ENCODE measurements at places on chromosomes 13 and 19.

- no peak for DNase-seq
Measured at GRCh38 chr13:78998630-78999315, 339.8 kb upstream of the OBI1 start.

GRCh38 chr13:21852043-21852442 lies 181.2 kb downstream of the FGF9 start:
- no peak for DNase-seq

DNA sequence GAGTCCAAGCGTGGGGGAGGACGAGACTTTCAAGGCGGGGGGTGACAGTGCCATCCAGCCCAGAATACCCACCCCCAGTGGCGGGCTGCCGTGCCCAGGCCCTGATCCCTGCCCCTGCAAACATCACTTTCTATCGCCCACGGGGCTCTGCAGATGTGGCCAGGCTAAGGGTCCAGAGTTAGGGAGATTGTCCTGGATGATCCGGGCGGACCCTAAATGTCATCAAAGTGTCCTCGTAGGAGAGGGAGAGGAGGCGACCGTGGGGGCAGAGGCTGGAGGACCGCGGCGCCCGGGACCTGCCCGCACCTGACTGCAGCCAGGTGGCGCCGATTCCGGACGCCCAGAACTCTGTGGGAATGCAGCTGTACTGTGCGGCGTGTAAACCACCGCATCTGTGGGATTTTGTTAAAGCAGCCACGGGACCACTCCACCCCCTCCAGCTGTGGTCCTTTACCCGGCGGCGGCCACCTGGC lies 32.4 kb downstream of the GJA3 start:
- no peak for DNase-seq

DNA sequence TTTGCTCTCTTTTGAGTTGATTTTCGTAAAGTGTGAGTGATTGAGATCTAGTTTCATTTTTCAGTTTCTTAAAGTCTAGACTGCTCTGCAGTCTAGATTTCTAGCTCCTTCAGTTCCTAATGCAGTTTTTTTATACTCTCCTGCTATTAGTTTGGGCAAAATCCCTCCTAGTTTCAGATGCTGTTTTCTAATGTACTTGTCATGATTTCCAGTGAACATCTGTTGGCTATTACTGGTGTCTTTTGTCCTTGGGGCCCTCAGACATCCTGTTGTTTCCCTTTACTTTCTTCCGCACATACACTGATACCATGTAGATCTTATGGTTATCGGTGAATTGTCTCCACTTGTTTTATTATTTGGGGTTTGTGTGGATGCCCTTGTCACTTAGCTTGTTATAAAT lies 292.1 kb downstream of the TDRD3 start:
- no peak for DNase-seq

- no peak for DNase-seq
Measured at GRCh38 chr13:112574416-112574815, 13.5 kb downstream of the TUBGCP3 start.

DNA sequence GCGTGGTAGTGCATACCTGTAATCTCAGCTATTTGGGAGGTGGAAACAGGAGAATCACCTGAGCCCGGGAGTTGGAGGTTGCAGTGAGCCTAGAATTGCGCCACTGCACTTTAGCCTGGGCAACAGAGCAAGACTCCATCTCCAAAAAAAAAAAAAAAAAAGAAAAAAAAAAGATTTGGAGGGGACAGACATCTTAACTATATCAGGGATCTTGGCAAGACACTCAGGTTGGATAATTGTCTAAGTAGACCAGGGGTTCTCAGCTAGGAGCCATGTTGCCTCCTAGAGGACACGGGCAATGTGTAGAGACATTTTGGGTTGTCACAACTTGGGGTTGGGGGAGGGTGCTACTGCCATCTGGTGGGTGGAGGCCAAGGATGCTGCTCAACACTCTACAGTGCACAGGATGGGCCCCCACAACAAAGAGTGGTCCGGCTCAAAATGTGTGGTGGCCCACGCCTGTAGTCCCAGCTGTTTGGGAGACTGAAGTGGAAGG lies 1.9 kb upstream of the ZNF580 start:
- DNase-seq = no peak

GRCh38 chr13:33518452-33518851 lies 232.9 kb upstream of the STARD13 start:
- DNase-seq = no peak

GRCh38 chr13:40558656-40559055 lies 107.8 kb downstream of the FOXO1 start:
- no peak for DNase-seq

- DNase-seq = no peak
Measured at GRCh38 chr13:33480561-33480960, 195.0 kb upstream of the STARD13 start.

GRCh38 chr19:9566729-9567128 lies 17.6 kb downstream of the ZNF121 start:
- no peak for DNase-seq

DNA sequence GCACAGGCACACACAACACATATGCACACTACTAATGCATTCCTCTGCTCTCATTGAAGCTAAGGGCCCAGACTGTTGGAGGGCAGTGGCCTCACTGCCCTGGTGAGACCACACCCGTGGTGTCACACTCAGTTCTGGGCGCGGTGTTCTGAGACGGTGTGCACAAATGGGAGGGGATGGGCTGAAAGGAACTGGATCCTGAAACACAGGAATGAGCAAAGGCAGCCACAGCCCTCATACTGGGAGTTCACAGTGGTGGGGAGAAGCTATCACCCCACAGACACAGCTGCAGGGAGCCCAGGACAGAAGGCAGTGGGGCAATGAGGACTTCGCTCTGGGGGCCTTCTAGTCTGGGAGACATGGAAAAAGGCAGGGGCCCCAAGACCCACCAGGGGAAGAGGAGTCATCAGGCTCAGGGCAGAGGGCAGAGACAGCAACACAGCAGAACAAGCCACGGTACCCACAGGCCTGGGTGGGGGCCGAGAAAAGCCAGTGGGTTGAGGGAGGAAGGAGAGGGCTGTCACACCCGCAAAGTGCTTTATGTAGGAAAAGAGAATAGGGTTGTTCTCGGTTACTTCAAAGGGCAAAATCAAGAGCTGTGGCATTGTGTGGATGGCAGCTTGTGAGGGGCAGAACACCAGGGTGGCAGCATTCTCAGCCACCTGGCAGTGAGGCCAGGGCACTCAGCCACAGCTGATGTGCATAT lies 75.4 kb upstream of the GPR183 start:
- no peak for DNase-seq

DNA sequence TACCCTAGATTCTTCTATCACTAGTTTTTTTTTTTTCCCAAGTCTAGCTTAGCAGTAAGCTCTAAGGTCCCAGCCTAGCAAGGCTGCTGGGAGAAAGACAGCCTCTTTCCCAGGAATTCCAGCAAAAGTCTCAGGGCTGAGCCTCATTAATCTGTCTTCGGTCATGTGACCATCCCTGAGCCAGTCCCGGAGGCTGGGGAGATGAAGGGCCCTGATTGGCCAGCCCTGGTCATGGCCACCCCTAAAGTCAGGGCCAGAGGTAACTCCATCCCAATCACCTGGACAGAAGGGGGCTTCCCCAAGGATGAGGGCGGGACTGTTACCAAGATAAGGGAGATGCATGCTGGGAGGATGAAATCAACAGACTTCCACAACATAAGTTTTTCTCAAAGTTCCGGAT lies 43.3 kb downstream of the CCNE1 start:
- no peak for DNase-seq

- no peak for DNase-seq
Measured at GRCh38 chr19:46410205-46411087, 2.9 kb downstream of the CCDC8 start.

DNA sequence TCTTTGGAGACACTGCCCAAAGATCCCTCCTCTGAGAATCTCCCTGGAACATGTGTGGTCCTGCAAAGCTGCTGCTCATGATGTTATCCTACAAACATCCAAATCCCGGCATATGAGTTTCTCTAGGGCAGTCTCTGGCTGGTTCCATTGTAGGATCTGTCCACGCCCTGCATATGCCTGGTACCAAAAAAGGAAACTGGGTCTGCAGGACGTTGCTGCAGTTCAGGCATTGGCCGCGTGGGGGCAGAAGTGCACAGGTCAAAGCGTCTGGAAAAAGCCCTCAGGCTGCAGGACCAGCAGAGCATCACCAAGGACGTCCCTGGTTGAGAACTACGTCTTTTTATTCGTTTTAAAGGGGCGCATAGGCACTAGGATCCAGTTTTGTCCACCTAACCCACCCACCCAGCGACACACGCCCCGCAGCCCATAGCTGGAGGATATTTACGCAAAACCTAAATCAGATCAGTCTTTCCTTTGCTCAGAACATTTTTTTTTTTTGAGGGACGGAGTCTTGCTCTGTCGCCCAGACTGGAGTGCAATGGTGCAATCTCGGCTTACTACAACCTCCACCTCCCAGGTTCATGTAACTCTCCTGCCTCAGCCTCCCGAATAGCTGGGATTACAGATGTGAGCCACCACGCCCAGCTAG lies 12.9 kb upstream of the ZNF564 start:
- DNase-seq = peak; percentile 65
